ENCODE measurements at places on chromosomes 6 and 20. TPM values are rescaled to one million over a fixed set of nuclear protein-coding genes. Genes with fewer than 3 reads are reported as not detected.

Gene SIRPA
- total RNA-seq, result 18.4 TPM

- no peak overlapping the region for H3K4me3 ChIP-seq
- no peaks in the 10 kb centered on the region for H3K36me3 ChIP-seq
- no peaks in the 10 kb centered on the region for H3K27me3 ChIP-seq
- H3K4me1 ChIP-seq, result no peaks in the 10 kb centered on the region
Measured at GRCh38 chr20:59817846-59818615, 115.4 kb downstream of the SYCP2 start.

GRCh38 chr6:32050562-32050961 lies 12.3 kb downstream of the CYP21A2 start:
- H3K36me3 ChIP-seq, result no peaks in the 10 kb centered on the region
- no peaks in the 10 kb centered on the region for H3K27me3 ChIP-seq
- DNase-seq, result no peak

DNA sequence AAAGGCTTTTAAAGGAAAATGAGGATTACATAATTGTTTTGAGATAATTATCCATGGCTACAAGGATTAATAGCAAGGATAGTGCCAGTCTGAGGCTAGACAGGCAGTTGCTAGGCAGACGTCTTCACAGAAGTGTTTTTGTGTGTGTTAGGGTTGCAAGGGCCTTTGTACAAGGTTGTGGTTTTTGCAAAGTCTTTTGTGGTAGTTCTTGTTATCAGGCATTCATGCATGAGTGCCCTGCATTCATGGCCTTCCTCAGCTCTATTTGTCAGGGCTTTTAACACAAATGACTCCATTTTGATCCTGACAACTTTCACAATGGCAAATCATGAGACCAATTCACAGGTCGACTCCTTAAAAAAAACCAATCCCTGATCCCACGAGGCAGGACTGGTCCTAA lies 68.1 kb upstream of the TXNDC5 start:
- H3K27ac ChIP-seq, result no peak overlapping the region
- peaks cover 8% of the 10 kb centered on the region for H3K4me1 ChIP-seq
- H3K36me3 ChIP-seq, result no peaks in the 10 kb centered on the region
- no peaks in the 10 kb centered on the region for H3K27me3 ChIP-seq

GRCh38 chr6:26383624-26384417 lies 913 bp downstream of the BTN2A2 start:
- no peaks in the 10 kb centered on the region for H3K36me3 ChIP-seq
- H3K27ac ChIP-seq, result peak overlapping the region; percentile 92
- H3K4me1 ChIP-seq, result peaks cover 9% of the 10 kb centered on the region

Data from testis (tissue), 5 donors.